ENCODE measurements at places on chromosomes 12 and 14.
A peak's percentile ranks its signal among the peaks of the same experiment; 100 is the strongest.

DNA sequence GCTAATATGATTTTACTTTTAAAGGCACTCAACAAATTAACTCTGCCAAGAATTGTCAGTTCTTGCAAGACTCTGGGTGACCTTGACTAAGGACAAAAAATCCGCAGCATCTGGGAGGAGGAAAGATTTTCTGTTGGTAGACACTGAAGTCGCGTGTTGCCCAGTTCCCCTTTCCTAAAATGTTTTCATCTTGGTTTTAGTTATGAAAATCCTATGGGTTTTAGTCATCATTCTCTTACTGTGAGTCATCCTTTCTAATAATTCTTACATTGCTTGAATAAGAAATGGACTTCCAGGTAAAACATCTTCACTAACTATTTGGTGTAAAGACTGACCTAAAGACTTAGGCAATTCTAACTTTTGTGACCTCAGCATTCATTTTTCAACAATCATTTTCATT is 9.1 kb downstream of the GSG1 start:
- DNase-seq: peak; percentile 52

- DNase-seq: peak; percentile 62
Observed at GRCh38 chr14:76348898-76349297, 27.0 kb upstream of the ESRRB start.

DNA sequence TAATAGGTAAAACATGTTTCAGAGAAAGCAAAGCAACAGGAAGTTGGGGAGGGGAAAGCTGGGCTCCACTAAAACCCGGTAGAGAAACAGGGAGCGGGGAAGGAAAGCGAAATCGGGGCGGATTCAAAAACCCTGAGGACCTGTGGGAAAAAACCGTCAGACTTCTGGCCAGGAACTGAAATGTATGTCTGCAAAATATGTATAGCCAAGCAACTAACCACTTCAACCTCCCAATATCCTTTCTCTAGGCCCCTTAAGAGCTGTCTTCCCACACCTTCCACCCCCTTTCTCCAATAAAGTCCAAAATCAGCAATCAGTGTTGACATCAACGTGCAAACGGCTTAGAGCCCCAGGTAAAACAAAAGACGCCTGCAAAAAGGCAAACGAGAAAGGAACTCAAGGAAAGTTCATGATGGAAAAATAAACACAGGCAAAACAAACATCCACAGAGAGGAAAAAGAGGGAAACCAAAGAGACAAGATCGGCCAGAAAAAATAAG is 32.8 kb downstream of the SIX1 start:
- DNase-seq: no peak

GRCh38 chr14:49984424-49984823 is 91.5 kb downstream of the ARF6 start:
- no peak for DNase-seq

GRCh38 chr12:50507930-50508329 is 3.1 kb downstream of the DIP2B start:
- no peak for DNase-seq

DNA sequence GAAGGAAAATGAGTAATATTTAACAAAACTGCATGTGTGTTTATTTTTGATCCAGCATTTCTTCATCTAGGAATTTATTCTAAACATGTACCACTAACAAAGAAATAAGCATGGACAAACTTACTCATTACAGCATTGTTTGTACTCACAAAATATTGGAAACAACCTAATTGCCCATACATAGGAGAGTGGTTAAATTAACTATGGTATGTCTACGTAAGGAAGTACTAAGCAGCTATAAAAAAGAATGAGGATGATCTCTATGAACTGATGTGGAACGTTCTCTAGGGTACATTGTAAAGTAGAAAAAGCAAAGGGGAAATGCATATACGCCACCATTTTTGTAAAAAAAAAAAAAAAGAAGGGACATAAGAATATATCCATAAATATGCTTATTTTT is 17.4 kb upstream of the TAS2R42 start:
- DNase-seq: no peak

DNA sequence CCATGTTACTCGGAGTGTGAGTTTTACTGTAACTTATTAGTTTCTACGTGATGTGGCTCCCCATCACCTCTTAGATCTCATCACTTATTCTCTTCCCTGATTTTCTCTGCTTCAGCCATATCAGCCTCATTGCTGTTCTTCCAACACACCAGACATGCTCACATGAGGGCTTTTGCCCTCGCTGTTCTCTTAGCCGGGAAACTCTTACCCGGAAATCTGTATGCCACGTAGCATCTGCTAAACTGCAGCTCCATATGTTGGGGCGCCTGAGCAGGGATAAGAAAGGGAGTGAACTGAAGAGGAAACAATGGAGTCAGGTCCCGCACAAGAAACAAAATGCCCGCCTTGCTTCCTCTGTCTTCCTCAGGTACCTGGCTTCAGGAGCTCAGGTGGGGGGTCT is 16.6 kb downstream of the SMUG1 start:
- DNase-seq: no peak

GRCh38 chr12:91978143-91978542 is 167.5 kb downstream of the BTG1 start:
- no peak for DNase-seq

DNA sequence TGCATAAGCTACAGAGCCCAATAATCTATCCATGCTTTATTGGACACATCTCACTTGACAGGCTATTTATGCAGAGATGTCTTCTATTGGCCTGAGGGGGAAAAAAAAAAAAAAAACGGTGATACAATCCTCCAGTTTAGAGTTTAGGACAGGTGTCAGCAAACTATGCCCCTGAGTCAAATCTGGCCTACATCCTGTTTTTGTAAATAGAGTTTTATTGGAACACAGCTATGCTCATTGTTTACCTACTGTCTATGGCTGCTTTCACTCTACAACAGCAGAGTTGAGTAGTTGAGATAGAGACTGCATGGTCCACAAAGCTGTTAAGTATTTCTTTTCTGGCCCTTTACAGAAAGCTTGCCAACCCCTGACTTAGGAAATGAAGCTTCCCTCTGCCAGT is 403.1 kb downstream of the C12orf75 start:
- no peak for DNase-seq

- DNase-seq: no peak
Observed at GRCh38 chr12:91432755-91433154, 250.1 kb upstream of the DCN start.

GRCh38 chr14:28461389-28461788 is 305.2 kb upstream of the FOXG1 start:
- DNase-seq: no peak

- no peak for DNase-seq
Observed at GRCh38 chr12:59646636-59647035, 50.8 kb downstream of the SLC16A7 start.

DNA sequence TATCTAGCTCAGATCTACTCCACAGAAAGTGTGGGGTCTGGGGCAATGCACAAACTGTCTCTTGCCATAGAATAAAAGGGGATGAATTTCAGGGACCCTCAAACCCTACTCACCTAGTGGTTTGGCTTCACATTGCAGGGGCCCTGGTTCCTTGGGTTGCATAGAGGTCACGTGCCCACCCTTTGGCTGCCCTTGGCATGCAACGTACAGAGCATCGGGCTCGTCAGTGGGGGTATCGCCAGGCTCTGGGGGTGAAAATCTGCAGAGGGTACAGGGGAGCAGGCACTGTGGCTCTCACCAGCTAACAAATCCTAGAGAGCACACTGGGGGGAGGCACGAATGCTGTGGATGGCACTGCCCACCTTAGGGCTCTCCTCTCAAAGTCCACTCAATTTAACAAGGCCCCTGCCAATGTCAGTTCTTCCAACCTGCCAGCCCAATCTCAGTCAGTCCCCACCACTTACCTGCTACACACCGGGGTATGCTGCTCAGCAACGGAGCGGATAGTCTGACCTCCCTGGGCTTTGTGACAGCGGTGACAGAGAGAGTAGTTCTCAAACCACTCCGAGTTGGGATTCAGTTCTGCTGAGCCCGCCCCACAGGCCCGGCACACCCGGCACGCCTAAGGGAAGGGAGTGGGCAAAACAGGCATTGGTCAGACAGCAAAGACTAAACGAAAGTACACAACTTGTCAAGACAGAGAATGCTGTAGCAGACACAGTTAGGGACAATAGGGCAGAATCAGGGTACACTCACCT is 8.0 kb downstream of the KMT2D start:
- no peak for DNase-seq

- no peak for DNase-seq
Observed at GRCh38 chr12:84508851-84509260, 403.7 kb downstream of the SLC6A15 start.

- no peak for DNase-seq
Observed at GRCh38 chr12:15163030-15163976, 57.9 kb downstream of the RERG start.

GRCh38 chr14:97874394-97874793 is 1077.2 kb downstream of the VRK1 start:
- no peak for DNase-seq

GRCh38 chr14:92122761-92123160 is 992 bp downstream of the CPSF2 start:
- peak; percentile 14 for DNase-seq

GRCh38 chr12:129961091-129961490 is 57.3 kb upstream of the TMEM132D start:
- peak; percentile 28 for DNase-seq

DNA sequence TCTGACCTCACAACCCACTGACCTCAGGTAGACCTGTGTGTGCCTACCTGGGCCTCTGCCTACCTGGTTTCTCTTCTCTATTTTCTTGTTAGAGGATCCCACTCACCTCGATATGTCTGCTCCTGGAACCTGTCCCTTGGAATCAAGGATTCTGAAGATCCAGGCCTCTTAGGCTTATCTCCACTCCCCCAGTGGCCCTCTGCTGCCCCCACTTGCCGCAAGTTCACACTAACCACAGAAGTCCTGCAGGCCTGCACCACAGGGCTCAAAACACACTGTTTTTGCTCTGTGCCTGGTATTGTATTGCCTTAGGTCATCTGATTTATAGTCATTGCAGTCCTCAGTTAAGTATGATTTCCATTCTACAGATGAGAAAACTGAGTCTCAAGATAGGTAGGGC is 15.3 kb upstream of the NRXN3 start:
- DNase-seq: no peak

GRCh38 chr14:24066496-24067132 is 4.7 kb upstream of the CPNE6 start:
- DNase-seq: no peak

GRCh38 chr14:64235652-64236640 is 58.2 kb downstream of the ESR2 start:
- peak; percentile 25 for DNase-seq

DNA sequence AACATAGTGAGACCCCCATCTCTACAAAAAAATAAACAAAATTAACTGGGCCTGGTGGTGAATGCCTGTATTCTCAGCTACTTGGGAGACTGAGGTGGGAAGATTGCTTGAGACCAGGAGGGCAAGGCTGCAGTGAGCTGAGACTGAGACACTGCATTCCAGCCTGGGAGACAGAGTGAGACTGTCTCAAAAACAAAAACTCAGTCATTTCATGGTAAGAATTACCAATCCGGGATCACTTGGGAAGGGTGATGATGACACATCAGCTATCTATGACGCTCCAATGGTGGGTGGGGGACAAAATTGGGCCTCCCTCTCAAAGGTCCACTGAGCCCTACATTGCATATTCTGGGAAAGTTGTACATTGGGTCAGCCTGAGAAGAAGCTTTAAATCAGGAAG is 47.7 kb downstream of the SERPINA3 start:
- DNase-seq: no peak

GRCh38 chr12:56979628-56980027 is 22.2 kb upstream of the RDH16 start:
- peak; percentile 50 for DNase-seq

DNA sequence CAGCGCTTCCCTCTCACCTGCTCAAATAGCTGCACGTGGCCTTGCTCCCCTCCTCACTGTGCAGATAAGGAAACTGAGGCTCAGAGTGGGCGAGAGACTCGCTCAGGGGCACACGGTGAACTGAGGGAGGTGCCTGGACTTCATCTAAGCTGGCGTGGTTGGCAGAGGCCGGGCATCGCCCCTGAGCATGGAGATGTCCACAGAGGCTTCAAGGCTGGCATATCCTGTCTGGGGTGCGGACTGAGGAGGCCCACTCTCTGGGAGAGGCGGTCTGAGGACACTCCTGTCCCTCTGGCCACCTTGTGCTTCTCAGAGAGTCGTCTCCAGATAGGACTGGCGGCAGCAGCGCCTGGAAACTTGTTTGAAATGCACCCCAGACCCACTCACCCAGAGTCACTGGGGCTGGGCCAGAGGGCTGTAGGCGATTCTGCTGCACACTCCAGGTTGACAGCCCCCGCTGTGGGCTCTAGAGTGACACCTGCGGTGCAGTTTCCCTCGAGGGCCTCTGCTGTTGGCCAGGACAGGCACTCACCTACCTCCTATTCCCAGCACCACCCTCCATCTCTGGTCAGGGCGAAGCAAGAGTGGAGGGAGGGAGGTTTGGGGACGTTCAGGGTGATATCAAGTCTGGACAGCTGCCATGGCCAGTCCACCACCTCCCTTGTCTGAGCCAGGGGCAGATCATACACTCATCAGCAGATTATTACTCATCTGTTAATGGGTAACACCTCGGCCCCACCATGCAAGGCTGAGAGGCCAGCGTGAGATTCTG is 11.2 kb upstream of the LBHD2 start:
- DNase-seq: peak; percentile 99

DNA sequence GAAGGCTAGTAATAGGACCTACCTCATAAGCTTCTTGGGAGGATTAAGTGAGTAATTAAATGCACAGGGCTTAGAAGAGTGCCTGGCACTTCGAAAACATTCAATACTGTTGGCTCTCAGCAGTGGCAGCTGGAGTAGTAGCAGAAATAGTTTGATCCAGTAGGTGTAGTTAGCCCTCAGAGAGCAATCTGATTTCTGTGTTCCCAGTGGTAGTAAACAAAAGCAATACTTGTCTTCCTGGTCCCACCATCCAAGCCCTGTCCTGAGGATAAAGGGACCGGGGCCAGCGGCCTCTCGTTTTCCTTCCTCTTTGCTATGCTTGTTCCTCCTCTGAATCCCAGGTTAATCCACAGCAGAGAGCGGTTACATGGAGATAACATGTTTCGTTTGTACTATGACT is 131.6 kb downstream of the SAMD4A start:
- no peak for DNase-seq

DNA sequence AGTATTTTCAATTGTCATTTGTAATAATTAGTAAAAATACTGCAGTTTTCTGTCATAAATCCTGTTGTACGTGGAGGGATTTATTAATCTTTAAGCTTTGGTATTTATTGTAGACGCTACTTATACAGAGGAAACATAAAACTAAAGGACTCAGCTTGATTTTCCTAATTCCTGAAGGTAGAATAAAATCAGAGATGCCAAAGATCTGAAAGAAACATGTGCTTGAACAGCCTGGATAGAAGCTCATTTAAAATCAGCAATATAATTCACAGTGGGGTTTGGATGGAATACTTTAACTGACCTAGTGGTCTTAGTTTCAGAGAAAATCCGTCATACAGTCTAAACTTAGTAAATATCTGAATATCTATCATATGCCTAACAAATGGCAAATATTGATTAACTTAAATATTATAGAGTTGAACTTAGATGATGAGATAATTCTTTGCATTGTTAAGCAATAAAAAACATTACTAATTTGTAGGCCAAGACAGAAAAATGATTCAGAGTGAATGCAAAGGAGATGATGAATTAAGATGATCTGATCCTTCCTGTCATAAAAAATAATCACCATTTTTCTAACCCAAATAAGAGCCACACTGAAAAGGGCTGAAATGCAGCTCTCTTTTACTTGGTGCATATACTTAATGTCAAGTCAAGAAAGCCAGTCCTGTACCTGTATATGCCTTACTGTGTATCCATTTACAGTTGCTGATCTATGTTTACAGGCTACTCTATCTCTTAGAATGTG is 397.1 kb upstream of the DCN start:
- no peak for DNase-seq

All from kidney tubule cell (primary cell).